ENCODE measurements at places on chromosomes 2 and 18.

DNA sequence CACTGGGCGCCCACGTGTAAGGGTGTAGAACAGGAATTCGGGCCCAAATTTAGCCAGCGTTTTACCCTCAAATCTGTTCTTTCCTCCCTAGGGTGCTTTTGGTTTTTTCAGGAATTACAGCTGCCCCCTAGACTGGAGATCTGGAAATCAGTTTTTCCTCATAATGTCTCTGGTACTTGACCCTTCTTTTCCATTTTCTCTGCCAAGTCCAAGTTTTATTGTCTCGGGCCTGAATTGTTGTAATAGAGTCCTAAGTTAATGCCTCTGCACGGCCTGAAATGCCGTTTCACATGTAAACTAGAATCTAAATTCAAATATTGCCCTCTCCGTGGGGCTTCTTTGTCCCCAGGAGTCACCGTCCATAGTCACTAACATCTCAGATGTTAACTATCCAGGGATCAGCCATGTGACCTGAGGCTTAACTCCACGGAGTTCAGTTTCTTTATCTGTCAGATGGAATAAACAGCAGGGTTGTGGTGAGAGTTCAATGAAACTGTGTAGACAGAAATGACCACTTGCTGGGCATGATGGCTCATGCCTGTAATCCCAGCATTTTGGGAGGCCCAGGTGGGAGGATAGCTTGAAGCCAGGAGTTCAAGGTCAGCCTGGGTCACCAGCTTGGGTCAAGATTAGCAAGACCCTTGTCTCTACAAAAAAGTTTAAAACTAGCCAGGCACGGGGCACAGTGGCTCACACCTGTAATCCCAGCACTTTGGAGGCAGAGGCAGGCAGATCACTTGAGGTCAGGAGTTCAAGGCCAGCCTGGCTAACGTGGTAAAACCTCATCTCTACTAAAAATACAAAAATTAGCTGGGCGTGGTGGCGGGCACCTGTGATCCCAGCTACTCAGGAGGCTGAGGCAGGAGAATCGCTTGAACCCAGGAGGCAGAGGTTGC, 12.7 kb upstream of the CABLES1 start:
- no peak for DNase-seq

DNA sequence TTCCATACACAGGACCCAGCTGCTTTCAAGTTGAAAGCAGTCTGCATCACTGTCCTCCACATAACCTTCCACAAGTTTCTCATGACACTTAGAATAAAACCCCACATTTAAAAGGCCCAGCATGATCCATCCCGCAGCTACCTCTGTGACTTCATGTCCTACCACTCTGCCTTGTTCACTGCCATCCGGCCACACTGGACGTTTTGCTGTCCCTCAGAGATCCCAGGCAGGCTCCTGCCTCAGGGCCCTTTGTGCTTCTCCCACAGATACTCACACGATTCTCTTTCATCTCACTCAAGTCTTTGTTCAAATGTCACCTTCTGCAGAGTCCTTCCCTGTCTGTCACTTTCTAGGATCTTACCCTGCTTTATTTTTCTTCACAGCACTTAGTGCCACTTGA, 232.9 kb upstream of the BOD1L2 start:
- no peak for DNase-seq

- no peak for DNase-seq
Measured at GRCh38 chr18:8826971-8827370, 121.6 kb downstream of the MTCL1 start.

GRCh38 chr2:3108105-3108504, 269.5 kb downstream of the EIPR1 start:
- DNase-seq: no peak

DNA sequence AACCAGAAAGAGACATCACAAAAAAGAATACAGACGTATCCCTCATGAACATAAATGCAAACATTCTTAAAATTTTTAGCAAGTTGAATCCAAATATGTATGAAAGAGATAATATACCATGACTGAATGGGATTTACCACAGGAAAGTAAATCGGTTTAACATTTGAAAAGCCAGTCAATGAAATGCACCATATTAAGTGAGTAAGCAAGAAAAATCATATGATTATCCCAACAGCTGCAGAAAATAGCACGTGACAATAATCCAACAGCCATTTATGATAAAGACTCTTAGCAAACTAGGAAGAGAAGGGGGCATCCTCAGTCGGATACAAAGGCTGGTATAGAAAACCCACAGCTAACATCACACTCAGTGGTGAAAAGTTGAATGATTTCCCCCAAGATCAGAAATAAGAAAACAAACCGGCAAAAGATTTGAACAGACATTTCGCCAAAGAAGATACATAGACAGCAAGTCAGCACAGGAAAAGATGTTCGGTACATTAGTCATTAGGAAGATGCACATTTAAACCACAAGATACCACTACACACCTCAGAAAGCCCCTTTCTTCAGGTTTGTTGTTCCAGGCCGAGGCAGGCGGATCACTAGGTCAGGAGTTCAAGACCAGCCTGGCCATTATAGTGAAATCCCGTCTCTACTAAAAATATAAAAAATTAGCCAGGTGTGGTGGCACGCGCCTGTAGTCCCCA, 144.3 kb downstream of the INHBB start:
- DNase-seq: no peak

DNA sequence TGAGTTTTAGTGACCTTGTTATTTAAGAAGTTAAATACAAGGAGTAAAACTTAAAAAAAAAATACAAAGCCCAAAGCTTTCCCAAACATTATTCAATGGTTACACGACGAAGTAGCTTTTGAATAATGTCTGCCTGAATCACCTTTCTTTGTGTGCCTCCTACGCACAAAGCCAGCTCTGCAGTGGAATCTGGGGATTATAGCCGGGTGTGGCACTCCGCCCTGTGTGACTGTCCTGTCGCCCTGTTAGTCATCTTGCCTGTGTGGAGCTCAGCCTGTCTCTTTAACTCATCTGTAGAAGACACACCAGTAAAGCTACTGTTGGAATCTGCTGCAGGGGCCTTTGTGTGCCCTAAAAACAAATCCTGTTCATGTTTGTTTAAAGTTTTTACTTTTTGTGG, 79.4 kb upstream of the TCF7L1 start:
- no peak for DNase-seq

- DNase-seq: no peak
Measured at GRCh38 chr2:119175517-119175916, 17.0 kb upstream of the C1QL2 start.

DNA sequence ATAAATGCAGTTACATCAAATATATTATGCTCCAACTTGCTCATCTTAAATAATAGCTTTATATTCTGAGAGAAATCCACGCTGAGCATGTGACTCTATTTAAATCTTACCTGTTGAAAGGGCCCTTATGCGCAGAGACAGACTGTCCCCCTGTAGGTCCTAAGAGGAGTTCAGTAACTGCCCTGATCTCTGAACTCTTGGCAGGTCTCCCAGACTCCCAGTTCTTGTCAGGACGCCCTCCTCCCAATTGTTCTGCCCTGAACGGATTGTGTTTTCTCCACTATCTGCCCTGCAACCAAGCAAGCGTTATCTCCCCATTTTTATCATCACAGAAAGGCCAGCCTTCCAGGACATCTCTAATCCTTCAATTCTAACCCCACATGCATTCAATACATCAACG, 954.6 kb downstream of the TSN start:
- no peak for DNase-seq

GRCh38 chr2:33134086-33134771, 187.5 kb downstream of the LTBP1 start:
- DNase-seq: no peak

GRCh38 chr18:77203071-77203470, 46.6 kb upstream of the GALR1 start:
- no peak for DNase-seq

- no peak for DNase-seq
Measured at GRCh38 chr18:24514439-24514838, 54.0 kb downstream of the HRH4 start.

DNA sequence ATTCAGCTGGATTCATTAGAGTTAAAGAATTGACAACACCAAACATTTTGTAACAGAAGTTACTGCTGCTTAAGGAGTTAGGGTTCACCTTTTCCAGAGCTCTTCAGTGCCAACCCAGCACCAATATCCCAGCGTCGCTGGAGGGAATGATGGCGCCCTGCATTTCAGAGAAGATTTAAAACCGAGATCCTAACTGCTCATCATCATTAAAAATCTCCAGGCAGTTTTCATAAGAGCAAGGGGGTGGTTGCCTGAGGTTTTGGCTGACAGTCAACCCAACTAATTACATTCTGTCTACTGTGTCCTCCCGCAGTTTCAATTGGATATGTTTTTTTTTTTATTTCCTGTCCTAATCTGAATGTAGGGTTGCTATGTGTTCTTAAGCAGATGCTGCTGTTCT, 509.6 kb upstream of the TCF4 start:
- no peak for DNase-seq

DNA sequence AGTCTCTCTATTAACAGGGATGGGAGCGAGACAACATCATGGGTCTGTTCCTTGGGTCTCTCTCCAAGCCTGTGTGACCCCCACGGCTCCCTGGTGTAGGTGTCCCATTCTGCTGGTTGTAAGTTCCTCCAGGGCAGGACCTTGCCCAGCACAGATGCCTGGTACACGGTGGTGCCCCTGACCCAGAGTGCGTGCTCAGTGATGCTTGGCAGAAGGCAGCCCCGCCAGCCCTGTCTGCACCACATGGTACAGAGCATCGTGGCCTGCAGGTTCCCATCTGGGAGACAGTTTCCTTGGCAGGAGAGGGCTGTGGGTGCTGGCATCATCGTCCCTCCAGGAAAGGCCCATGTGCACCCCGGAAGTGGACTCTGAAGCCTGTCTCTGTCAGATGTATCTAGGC, 249.0 kb downstream of the KLHL29 start:
- no peak for DNase-seq

GRCh38 chr2:48045613-48046012, 139.3 kb upstream of the FBXO11 start:
- no peak for DNase-seq

GRCh38 chr2:106269591-106270291, 75.6 kb upstream of the UXS1 start:
- no peak for DNase-seq

- no peak for DNase-seq
Measured at GRCh38 chr2:79292958-79293315, 133.4 kb upstream of the REG3A start.

- no peak for DNase-seq
Measured at GRCh38 chr2:61512768-61513398, 25.3 kb downstream of the XPO1 start.

GRCh38 chr2:126719191-126719832, 63.4 kb downstream of the GYPC start:
- no peak for DNase-seq

GRCh38 chr2:860259-860855, 90.3 kb upstream of the SNTG2 start:
- DNase-seq: no peak

- no peak for DNase-seq
Measured at GRCh38 chr18:67621906-67622305, 105.4 kb upstream of the DSEL start.

DNA sequence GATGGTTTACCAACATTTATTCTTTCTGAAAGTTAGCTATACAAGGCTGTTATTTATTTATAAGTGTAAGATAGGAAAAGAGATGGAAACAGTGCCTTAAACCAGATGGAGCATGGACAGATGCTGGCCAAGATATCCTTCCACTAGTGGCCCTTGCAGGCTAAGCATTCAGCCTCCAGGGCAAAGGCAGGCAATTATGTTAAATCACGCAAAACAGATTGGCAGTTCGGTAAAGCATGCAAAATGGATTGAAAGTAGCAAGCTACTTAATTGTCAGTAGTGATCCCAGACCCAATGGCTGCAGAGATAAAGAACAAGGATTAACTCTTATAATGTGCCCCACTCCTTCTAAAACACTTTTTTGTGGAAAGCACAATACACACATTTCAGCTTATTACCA, 105.4 kb upstream of the MAP4K3 start:
- no peak for DNase-seq

- no peak for DNase-seq
Measured at GRCh38 chr2:241295326-241296095, 20.0 kb downstream of the HDLBP start.

- DNase-seq: no peak
Measured at GRCh38 chr2:34492561-34493455, 893.7 kb upstream of the FAM98A start.

GRCh38 chr2:14197293-14197692, 435.2 kb upstream of the LRATD1 start:
- DNase-seq: no peak

DNA sequence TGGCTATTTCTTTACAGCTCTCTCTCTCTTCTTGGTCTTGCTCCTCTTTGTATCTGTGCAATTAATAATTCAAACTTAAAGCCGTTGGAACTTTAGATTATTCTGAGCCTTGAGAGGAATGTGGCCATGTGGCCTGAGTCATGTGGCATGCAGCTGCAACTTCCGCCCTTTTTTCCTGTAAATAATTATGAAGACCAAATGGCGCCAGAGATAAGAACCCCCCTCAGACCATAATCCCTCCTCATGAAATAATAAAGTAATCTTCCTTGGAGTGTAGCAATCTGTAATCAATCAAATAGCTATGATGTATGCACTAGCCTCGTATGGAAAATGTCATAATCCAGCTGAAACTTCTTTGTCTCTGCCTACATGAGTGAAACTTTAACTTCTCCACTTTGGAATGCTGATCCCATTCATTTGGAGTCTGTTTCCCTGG, 13.5 kb upstream of the TWSG1 start:
- no peak for DNase-seq

DNA sequence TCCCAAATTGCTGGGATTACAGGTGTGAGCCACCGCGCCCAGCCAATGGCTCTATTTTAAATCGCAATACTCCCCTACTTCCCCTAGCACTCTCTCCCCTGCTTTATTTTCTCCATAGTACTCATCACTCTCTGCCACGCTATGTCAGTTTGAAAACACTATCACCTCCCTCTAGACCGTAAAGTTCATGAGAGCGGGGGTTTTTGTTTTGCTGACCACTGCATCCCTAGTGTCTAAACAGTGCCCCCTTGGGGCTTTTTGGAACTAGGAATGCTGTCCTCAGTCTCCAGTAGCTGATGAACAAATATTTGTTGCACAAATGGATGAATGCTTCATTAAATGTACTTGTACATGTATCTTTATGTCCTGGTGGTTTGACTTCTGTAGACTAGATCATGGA, 44.1 kb downstream of the ATOH8 start:
- DNase-seq: no peak

DNA sequence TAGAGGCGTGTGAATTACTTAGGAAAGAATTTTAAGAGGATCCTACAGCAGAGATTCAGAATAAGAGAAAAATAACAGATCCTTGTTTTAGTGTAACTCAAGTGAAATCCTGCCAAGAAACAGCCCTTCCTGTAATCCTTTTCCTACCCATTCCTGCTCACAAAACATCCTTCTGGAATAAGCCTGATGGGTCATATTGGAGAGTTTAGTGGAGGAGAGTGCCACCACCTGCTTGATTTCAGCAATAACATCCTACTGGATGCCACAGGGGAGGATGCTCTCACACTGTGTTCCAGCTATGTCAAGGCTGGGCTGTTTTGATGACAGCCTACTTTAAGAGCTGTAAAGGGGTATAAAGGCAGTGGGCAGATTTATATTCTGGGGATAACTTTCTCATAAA, 54.8 kb upstream of the CCDC178 start:
- DNase-seq: no peak

GRCh38 chr2:12988279-12988678, 271.5 kb downstream of the TRIB2 start:
- DNase-seq: no peak

- DNase-seq: no peak
Measured at GRCh38 chr2:16226943-16227664, 286.8 kb downstream of the MYCN start.
